GM18507 (cell line): ENCODE measurements at places on chromosomes 2 and 18.

- DNase-seq: no peak
Measured at GRCh38 chr2:115396579-115396978, 954.1 kb downstream of the DPP10 start.

- no peak for DNase-seq
Measured at GRCh38 chr2:203673933-203674332, 32.5 kb upstream of the CD28 start.

DNA sequence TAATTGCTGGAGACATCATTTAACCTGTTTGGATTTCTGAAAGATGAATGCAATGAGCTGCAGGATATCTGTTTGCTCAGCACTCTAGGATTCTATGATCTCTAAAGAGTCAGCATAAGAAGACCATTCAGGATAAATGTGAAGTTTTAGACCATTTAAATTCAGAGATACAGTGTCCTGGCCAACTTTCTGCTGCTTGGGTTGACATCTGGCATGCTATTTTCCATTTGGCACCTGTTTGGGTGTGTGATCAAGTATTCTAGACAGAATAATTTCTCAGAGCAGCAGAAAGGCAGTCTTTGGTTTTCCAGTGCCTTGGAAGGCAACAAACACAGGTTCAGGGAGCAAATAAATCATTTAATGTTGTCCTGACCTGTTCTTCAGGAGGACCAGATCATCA, 144.8 kb upstream of the NDUFV2 start:
- DNase-seq: no peak

- DNase-seq: no peak
Measured at GRCh38 chr2:96325041-96325883, at the start of gene ITPRIPL1. ITPRIPL1 (plus strand) TSS chr2:96325317; CDS start chr2:96325840, 523 bp downstream.

GRCh38 chr2:31204783-31205182, 12.5 kb downstream of the CAPN14 start:
- DNase-seq: no peak

GRCh38 chr18:49721981-49722380, 91.4 kb downstream of the ACAA2 start:
- no peak for DNase-seq

DNA sequence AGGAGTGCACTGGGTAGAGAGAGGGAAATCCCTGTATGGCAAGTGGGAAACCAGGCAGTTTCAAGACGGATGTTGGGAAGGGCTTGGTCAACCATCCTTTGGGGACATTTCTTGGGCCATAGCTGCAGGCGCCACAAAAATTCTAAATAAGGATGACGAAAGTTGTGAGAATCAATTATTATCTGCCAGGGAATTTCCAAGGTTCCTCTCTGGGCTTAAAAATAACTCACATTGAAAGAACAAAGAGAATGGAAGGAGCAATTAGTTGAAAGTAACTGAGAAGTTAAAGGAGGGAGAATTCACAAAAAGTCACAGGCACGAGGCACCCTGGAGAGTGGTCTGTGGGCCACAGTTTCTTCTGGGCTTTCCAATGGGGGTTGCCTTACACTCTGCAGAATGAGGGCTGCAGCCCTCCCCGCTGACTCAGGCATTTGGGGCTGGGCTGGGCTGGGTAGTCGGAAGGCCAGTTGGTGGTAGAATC, 195.7 kb downstream of the SMAD7 start:
- DNase-seq: no peak

- DNase-seq: no peak
Measured at GRCh38 chr2:231780123-231780908, 766 bp downstream of the PDE6D start.

DNA sequence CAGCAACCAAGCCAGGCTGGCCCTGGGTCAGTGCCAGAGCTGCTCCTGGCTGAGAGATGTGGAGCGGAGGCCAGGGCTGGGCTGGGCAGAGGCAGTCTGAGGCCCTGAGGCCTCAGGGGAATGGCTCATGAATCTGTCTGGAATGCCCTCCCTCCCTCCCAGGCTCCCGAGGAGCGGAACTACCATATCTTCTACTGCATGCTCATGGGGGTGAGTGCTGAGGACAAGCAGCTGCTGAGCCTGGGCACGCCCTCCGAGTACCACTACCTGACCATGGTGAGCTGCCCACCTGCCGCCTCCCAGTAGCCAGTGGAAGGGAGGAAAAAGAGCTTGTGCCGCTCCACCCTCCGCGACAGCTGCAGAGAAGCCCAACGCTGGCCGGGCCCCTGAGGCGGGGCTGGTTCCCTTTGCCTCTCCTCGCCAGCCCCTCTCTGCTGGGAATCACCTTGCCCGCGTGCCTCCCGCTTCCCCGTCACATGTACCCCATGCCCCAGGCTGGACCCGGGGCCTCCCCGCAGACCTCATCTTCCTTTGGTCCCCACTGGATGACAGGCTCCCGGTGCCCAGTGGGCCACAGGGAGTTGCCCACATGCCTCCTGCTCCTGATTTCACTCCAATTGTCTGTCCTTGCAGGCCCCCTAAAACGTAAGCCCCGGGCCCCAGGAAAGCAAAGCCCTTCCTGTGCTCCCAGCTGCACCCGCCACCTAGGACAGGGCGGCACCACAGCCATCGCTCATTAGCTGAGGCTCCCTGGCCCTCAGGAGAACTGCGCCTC, 41.1 kb downstream of the MYO7B start:
- DNase-seq: no peak

DNA sequence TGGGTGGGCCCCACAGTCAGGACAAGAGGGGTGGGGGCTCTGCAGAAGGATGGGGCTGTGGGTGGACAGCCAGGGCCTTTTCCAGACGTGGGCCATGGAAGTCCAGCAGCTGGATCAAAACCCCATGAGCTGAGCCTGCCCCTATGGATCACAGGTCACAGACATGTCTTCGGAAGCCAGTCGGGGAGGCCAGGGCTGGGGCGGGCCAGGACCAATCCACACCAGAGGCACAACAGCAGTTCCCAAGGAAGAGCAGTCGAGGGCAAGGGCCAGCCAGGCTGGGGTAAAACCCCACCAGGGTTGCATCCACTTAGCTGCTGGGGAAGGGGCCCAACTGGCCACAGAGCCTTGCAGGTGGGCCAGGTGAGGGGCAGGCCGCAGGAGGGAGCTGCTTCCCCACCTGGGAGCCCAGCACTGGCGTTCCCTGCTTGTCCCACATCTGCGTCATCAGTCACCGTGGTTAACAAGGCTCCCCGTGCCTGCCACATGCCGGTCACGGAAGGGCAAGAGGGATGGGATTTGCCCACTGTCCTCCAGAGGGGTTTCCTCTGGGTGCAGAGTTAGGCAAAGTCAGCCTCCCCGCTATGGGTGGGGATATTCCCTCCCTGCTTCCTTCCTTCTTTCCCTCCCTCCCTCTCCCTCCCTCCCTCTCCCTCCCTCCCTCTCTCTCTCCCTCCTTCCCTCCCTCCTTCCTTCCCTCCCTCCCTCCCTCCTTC, 46.4 kb upstream of the ODC1 start:
- no peak for DNase-seq

- no peak for DNase-seq
Measured at GRCh38 chr2:218033208-218033589, 30.4 kb upstream of the TNS1 start.

GRCh38 chr2:23545396-23545795, 160.4 kb downstream of the KLHL29 start:
- DNase-seq: no peak

DNA sequence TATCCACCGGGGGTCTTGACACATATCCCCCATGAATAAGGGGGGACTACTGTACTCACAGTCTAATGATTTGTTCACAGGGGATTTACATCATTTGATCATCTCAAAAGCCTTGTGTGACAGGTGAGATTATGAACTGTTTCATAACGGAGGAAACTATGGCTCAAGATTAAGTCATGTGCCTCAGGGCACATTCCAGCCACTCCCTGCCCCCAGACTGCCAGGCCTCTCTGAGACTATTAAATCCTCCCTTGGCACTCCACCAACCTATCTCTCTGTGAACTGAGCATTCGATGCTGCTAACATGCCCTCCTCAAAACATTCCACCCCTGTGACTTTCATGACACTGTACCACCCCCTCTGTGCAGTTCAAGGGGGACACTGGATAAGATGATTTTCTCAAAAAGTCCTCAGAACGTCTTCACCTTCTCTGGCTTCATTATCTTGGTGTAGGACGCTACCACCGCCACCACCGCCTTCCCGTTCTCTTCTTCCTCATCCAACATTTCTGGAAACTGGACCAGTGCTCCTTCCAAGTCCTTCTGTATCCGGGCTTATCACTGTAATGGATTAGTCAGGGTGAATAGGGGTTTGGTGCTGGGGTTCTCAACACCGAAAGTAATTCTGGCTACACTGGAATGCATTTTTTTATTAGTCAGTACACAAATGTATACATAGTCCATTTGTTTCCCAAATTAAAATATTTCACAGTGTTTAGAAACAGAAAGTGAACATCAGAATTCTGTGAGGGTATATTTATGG, 169.6 kb downstream of the KCNS3 start:
- DNase-seq: no peak

- DNase-seq: no peak
Measured at GRCh38 chr2:112646791-112647689, 1.3 kb downstream of the SLC20A1 start.

DNA sequence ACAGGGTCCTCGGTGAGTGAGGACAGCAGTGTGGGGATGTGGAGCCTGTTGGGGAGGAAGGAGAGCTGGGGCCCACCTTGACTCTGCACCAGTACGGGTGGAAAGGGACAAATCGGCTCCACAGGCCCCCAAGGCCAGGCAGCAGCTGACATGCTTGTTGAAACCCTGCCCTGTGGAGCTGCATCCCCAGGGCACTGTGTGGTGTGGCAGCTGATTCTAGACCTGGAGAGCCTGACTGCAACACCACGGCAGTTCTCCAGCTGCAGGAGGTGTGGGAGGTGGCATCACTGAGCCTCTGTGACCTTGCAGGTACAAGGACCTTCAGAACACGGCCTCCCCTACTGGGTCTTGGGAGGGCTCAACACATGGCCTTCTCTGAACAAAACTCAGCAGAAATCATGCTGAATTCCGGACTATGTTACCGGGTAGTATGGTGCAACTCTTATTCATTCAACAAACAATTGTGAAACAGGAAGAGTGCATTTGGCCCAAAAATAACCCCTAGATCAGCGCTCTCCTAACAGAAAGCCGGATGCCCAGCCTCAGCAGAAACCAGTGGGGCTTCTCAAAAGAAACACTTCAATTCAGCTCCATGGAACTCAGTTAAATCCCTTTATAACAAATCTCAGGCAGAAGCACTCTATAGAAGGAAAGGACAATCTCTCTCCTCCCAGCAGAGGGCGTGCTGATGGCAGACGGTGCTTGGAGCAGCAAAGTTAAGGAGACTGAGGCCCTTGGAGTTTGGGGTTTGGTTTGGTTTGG, 104.4 kb upstream of the SALL3 start:
- no peak for DNase-seq

GRCh38 chr2:159795841-159796690, 1.9 kb downstream of the CD302 start:
- no peak for DNase-seq

DNA sequence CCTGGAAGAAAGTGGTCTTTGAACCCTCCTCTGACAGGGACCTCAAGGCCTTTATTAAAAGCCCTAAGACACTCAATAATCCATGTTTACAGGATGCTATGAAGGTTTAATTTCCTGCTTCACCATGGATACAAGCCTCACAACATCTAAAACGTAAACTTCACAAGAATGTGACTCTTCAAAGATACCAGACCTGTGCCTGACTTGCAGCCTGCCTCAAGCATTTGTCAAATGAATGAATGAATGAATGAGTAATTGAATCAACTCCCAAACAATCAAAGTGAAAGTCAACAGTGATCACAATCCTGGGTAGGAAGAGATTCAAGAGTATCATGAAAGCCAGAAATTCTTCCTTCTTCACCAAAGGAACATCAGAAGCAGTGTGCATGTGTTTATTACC, 30.4 kb downstream of the KLF7 start:
- DNase-seq: no peak

DNA sequence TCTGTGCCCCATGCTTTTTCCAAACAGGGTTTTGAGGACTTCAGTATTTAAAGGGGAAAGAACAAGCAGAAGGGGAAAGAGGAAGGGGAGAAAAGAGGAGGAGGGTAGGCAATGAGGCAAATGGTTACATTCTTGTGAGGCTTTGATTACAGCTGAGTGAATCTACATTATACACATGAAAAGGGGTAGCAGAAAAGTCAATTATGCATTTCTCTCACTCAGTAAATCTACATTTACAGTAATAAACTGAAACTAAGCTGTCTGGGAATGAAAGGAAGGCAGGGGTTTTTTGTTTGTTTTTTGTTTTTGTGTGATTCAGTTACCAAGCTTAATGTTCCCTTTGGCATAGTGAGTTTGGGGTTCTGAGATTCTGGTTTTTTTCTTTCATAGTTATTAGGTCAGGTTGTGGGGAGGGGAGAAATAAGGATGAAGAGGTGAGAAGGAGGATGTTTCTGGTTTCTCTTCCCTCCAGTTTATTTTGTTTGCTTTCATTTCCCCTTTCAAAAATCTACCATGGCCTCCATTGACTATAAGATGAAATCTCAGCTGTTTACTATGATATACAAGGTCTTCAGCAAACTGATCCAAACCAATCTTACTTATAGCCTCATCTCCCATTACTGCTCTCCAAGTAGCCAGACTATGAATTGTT, 18.7 kb downstream of the C18orf63 start:
- no peak for DNase-seq

DNA sequence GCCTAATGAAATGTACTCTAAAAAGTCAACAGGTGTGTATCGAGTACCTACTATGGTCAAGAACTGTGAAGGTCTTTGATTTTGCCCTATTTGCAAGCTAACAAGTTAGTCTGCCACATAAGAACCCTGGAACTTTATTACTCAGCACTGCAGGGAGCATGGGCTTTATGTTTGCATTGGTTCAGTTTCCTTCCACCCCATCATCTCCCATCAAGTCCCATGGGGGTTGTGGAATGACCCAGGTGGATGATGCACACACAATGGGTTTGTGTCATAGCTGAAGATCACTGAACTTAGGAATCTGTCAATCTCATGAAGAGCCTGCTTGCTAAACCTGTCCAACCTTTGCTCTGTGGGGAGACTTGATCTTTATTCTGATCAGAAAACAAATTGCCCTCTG, 265.5 kb downstream of the RPRM start:
- no peak for DNase-seq

GRCh38 chr2:9831670-9832069, 11.6 kb upstream of the TAF1B start:
- no peak for DNase-seq

DNA sequence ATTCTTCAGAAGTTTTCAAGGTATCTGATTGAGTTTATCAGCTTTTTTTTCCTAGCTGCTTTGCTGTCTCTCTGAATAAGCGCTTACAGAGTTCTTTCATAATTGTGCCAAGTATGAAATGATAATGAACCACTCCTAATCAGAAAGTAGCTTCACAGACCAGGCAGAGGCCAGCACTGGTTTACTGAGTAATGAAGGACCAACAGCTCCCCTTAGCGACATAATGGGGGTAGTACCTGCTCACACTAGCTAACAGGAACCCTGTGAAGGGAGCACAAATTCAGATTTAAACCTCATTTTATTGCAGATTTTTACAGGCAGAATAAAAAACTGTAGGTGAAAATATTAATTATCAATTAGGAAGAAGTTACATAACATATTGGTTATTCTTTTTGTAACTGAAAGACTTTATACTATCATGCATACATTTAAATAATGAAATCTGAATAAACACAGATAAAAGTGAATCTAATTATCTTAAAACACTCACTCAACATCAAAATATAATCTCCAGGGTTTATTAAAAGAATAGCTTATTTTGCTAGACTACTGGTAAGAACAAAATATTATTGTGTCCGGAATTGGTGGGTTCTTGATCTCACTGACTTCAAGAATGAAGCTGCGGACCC, 53.7 kb upstream of the LRRC30 start:
- DNase-seq: no peak
